MV-4-11 (cell line): ENCODE measurements at places on chromosomes 7 and 10.
A peak's percentile ranks its signal among the peaks of the same experiment; 100 is the strongest.

GRCh38 chr10:26085549-26085948 is 131.0 kb upstream of the GAD2 start:
- DNase-seq: no peak

DNA sequence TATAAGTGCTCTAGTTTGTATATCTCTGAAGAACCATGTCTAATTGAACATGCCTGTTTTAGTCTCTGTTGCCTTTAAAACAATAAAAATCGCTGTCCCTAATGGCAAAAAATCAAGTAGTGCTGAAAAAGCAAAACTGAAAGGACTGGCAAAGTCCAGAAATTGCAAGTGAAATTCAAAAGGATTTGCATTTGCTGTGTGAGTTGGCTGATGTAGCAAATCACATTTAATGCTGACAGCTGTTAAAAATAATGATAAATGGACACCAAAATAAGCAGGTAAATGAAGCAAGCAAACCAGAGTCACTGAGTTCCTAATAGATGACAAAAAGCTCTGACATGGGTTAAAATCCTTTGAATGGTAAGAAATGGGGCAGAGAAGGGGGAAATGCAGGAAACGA is 874.1 kb downstream of the GRM8 start:
- no peak for DNase-seq

DNA sequence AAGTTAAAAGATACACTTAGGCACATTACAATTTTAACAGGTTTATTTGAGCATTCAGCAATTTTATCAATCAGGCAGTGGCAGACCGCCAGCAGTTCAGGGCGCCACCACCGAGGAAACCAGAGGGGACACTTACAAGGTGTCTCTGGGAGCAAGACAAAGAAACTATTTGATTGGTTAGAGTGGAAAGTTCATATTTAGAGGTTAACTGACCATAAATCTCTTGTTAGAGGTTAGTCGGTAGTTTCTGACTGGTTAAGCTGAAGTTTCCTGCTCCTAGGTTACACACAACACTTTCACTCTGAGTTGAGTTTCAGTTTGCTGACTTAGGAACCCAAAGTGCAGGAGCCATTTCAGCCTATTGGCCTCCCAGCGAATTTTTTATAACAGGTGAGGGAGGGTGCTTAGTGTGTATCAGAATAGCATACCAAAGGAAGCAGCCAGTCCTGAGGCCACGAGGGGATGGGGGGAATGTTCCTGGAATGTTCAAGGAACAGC is 10.8 kb upstream of the PVRIG start:
- DNase-seq: peak; percentile 30

DNA sequence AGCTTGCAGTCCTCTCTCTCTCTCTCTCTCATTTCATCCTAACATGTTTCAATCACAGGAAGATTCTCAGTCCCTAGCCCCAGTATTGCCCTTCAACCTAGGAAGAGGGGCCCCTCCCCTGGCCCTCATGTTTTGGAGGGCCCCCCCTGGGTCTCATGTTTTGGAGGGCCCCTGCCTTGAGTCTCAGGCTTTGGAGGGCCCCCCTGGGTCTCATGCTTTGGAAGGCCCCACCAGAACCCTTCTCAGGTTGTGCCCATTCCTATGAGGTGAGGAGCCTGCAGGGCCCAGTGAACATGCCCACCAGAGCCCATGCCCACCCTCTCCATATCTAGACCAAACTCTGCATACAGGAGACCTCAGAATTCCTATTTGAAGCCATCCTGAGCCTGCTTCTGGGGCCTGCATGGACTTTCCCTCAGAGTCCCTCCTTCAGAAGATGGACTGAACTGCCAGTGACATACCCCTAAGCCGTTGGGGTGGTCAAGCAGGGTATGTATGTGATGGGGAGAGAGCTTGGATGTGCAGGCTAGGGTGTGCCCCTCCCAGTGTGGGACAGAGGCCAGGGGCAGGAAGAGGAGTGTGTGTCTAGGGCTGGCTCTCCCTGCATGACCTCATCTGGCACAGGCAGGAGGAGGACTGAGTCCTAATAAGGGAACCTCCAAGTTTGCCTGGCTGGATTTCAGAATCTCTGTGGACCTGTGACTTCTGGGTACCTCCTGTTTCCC is 8.1 kb upstream of the VDAC2 start:
- DNase-seq: no peak

GRCh38 chr7:67021260-67021659 is 24.6 kb downstream of the TYW1 start:
- DNase-seq: no peak

GRCh38 chr7:93331706-93332105 is 99.5 kb downstream of the VPS50 start:
- no peak for DNase-seq

DNA sequence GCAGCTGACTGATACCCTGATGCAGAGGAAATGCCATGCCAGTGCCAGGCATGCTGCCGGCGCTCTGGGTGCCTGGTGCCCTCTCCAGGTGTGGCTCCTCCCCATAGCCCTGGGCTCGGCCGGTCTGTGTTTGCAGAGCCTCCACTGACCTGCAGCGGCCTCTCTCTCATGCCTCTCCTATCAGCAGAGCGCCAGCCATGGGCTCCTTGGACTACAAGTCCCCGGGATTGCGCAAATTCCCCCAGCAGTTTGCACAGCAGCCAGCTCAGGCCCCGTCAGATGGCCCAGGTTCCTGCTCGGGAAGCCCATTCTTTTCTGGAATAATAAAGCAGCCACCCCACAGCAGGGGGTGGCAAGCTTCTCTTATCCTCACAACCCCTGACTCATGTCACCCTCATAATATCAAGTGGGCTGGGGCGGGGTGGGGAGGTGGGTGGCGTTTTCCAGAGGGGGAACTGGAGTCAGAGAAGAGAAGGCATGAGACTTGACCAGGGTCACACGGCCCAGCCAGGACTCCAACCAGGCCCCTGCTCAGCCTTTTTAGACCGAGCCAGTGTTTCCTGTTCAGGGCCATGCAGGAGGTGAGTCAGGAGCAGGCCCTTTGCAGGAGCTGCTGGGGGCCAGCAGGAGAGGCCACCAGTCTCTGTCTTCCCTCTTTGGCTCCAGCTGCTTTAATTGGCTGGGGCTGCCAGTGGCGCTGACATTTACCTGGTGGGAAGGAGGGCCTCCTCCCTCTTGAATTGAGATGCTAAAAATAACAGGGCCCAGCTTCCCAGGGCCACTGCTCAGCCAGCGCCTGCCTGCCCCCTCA is 58.6 kb downstream of the ZMIZ1 start:
- peak; percentile 76 for DNase-seq

- no peak for DNase-seq
Observed at GRCh38 chr10:80561950-80562349, 24.2 kb downstream of the SH2D4B start.

- no peak for DNase-seq
Observed at GRCh38 chr7:71566991-71567390, 435.0 kb downstream of the GALNT17 start.

DNA sequence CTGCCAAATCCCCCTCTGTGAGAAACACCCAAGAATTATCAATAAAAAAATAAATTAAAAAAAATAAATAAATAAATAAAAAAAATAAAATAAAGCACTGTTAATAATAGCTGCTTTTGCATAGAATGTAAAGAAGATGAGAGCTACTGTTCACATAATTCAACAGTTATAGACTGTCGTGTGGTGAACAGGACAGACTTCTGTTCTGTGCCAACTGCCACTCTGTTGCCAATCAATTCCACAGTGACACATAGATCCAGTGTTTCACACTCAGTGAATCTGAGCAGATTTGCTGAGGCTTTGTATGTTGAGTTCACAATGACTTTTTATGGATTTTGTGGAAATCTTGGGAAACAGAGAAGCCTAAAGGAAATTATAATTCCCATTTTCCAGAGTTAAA is 14.9 kb downstream of the ARHGAP19 start:
- peak; percentile 31 for DNase-seq

DNA sequence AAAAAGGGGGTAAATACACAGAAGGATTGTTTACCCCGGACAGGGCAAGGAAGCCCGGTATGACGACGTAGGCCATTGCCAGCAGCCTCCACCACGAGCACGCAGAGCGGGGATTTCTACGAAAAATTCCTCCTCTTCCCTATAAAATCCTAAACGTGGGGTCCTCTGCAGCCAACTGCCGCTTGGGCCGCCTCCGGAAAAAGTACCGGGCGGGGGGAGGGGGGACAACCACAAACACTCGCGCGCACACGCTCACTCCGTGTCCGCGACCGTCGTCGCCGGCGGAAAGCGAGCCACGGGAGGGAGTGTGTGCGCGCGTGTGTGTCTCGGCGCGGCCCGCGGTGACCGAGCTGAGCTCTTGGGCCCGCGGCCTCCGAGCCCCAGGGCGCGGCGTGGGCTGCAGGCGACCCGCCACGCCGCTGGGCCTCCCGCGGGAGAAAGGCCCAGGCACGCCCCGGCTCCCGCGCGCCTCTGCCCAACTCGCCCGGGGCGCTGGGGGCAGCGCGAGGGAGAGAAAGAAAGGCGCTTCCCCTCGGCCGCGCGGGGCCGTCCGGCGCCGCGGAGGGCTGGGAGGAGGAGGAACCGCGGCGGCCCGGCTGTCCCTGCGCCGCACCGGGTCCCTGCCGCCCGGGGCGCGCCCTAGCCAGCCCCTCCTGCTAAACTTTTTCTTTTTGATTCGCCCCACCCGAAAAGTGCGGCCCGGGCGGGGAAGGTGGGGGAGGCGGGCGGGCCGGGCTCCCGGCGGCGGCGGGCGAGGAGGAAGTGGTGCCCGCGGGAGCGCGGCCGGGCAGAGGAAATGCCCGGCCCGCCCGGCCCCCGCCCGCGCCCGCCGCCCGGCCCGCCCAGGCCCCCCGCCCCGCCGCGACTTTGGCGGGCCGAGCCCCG is 1.5 kb downstream of the CTBP2 start:
- DNase-seq: peak; percentile 39

- no peak for DNase-seq
Observed at GRCh38 chr7:93232673-93233018, 480 bp downstream of the VPS50 start.

DNA sequence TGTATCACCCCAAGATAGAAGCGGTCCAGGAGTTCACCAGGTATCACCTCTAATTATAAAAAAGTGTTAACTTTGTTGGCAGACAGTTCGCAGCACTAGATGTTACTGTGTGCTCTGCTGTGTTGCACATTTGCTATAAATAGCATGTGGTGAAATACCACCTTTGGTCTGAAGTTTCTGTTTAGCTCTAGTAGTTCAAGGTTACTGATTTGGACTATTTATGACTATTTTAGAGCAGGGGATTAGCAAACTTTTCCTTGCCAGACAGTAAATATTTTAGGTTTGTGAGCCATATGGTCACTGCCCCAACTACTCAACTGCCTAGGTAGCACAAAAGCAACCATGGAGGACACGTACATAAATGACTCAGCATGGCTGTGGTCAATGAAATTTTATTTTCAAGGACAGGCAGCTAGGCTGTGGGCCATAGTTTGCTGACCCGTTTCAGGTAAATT is 16.5 kb downstream of the DENND10 start:
- DNase-seq: peak; percentile 42

- no peak for DNase-seq
Observed at GRCh38 chr7:14900051-14900450, 2.5 kb downstream of the DGKB start.

GRCh38 chr10:107342711-107343110 is 178.2 kb upstream of the SORCS1 start:
- no peak for DNase-seq

DNA sequence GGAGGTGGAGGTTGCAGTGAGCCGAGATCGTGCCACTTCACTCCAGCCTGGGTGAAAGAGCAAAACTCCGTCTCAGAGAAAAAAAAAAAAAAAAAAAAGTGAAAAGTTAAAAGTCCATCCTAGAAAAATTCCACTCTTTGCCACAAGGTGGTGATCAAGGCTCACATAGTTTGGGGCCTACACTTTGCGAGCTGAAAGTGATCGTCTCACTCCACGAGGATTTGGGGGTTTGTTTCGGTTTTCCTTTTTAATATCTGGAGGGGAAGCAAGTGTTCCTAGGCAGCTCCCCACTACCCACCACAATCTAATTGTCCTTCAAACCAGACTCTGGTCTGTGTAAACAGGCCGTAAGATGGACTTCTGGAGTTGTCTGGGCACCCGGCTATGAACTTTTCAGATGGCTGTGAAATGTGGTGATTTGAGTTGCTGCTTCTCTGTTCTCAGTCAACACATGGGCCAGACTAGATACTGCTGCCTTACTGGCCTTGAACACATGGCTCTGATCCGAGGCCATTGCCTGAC is 27.1 kb downstream of the PRLHR start:
- DNase-seq: peak; percentile 28

GRCh38 chr10:48742891-48743860 is 58.5 kb downstream of the WDFY4 start:
- DNase-seq: peak; percentile 39

DNA sequence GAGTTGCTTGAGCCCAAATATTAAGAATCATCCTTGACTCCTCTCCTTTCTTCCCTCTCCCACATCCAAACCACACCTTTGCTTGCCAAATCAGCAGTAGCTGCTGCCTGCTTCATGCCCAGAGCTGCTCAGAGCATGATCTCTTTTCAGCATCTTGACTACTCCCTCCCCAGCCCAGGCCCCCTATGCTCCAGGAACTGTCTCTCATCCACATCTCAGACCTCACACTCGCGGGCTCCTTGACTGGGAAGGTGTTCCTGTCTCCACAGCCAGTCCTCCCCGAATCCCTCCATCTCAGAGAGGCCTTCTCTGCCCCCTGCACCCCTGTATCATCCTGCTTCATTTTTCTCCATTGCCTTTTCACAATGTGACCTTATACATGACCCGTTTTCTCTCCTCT is 157.0 kb downstream of the DNAJB6 start:
- no peak for DNase-seq

DNA sequence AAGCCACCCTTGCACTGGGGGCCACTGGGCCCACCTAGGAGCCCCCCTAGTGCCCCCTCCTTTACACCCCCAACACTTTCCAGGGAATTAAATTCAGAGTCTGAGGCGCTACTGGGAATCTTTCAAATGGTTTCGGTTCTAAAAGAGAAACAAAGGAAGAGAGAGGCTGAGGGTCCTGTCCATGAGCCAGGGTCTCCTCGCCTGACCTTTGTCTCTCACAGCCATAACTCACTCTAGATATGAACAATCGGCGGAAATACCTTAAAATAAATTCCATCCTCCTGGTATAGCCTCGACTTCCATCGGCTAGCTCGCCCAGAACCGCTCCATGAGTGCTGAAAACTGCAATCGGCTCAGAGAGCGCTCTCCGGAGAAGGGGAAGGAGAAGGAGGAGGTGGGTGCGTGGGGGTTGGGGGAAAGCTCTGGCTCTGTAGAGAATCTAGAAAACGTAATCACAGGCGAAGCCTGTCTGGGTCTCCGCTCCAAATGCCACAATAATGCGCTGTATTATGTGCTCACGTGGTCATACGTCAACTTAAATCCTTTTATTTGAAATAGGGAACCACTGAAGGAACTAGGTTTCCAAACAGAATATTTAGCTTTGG is 12.6 kb downstream of the HOXA4 start:
- peak; percentile 31 for DNase-seq

DNA sequence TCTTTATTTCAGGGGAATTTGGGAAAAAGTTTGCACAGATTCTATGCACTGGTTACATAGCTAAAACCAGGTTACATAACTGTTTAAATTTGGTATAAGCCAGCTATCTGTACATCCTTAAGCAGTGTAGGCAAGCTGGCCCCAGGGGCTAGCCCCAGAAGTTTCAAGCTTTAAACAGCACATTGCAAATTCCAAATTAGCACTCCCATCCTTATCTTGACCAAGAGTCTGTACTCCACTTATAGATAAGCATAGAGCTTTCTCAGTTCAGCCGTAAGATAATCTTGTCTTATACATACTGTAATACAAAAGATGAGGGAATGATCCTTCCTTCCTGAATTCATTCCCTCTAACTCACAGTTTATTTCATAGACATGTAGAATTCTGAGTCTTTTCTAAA is 109.3 kb downstream of the SPAG6 start:
- DNase-seq: no peak
